ENCODE measurements at places on chromosomes 6 and 20.

DNA sequence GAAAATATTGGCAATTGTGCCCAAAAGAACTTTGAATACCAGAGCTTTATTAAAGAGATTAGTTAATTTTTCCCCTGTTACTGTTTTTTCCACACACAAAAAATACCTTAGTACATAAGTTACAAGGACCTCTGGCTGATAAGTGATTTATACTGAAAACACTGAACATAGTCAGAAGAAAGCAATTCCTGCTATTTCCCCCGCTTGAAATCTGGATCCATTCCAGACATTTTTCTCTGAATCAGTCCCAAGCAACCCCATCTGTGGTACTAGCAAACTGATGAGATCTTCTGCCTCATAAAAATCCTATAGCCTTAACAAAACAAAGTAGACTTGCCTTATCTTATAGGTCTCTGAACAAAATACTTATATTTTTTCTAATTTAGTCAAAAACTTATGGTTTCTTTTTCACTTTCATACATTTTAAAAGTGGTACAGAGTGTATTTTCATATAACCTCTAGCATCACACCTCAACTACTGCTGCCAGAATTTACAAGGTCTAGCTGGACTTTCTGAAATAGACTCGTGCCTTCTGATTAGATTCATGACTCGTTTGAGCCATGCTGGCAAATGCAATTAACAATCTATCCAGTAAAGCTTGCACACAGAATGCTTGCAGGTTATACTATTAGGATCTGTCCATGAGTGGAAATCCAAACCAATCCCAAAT is 111.9 kb downstream of the TBX18 start:
- no peak for DNase-seq

GRCh38 chr6:105331927-105332326 is 71.0 kb downstream of the PREP start:
- DNase-seq: no peak

DNA sequence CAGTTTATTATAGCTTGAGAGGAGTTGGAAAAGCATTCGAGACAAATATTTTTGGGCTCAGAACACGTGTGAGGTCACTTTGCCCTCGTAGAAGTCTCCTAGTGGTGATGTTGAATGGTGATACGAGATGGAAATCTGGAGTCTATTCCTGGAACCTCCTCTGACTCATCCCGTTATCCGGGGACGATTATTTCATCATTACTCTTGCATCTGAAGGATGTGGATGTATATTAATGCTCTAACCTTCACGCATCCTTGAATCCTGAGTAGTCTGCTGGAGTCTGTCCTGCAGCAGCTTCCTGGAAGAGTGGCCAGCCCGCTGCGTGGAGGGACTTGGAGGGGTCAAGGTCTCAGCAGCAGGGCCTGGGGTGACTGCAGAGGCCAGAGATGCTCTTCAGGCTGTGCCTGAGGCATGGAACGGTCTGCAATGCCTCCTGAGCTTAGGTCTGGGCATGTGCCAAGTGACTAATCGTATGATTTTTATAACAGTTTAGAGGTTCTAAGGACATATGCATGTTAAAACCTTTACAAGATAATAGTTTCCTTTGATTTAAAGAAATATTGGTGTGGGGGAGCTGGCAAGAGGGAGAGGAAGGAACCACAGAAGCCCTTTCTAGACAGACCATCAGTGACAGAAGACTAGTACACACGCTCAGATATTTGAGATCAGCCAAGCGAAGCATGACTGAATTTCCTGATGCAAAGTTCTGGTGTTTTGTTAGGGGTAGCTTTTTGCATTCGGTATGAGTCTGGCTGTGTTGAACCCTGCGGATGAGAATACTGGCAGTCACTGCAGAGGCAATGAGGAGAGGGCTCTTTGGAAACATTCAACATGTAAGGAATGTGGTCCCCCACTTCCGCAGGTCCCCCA is 400.2 kb downstream of the QKI start:
- DNase-seq: peak; percentile 27

GRCh38 chr20:6504826-6505225 is 262.7 kb upstream of the BMP2 start:
- no peak for DNase-seq

DNA sequence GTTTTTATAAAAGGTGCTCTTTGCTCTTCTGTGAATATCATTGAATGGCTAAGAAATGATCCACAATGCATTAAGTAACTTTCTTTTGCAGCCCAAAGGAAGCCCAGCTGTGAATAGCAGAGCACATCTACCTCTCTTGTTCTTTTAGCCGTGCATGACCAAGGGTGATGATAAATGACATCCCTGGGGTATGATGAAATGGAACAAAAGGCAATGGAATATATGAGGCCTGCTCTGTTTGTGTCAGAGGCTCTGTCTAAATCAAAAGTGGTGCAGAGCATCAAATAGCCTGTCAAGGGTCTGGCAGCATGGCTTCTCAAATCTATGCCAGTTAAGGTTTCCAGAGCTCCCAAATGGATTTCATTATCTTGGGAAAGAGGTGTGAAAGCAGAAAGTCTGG is 362.6 kb upstream of the RNF217 start:
- DNase-seq: no peak

DNA sequence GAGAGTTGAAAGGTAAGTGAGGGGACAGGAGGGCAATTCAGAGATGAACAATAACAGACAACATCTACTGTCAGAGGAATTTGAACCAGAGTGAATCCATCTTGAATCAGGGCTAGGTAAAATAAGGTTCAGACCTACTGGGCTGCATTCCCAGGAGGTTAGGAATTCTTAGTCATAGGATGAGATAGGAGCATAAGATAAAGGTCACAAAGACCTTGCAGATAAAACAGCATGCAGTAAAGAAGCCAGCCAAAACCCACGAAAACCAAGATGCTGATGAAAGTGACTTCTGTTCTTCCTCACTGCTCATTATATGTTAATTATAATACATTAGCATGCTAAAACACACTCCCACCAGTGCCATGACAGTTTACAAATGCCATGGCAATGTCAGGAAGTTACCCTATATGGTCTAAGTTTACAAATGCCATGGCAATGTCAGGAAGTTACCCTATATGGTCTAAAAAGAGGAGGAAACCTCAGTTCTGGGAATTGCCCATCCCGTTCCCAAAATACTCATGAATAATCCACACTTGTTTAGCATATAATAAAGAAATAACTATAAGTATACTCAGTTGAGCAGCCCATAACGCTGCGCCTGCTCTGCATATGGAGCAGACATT is 248.5 kb downstream of the HAO1 start:
- no peak for DNase-seq

- no peak for DNase-seq
Measured at GRCh38 chr20:32479012-32479411, 106.1 kb downstream of the NOL4L start.

GRCh38 chr6:27605401-27606342 is 132.8 kb upstream of the ZNF184 start:
- DNase-seq: no peak

DNA sequence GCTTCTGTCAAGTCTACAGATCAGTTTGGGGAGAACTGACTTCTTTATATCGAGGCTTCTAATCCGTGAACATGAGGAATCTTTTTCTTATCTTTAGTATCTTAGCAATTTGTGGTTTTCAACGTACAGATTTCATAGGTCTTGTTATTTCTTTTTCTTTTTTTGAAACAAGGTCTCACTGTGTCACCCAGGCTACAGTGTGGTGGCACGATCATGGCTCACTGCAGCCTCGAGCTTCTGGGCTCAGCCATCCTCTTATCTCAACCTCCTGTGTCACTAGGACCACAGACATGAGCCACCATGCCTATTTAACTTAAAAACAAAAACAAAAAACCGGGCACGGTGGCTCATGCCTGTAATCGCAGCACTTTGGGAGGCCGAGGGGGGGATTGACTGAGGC is 29.3 kb downstream of the DNAJC5 start:
- DNase-seq: no peak

GRCh38 chr6:22910370-22910769 is 341.0 kb downstream of the HDGFL1 start:
- no peak for DNase-seq

DNA sequence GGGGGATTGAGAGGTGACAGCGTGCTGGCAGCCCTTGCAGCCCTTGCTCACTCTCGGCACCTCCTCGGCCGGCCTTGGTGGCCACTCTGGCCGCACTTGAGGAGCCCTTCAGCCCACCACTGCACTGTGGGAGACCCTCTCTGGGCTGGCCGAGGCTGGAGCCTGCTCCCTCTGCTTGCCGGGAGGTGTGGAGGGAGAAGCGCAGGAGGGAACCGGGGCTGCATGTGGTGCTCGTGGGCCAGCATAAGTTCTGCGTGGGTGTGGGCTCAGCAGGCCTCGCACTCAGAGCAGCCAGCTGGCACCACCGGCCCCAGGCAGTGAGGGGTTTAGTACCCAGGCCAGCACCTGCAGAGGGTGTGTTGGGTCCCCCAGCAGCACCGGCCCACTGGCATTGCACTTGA is 912.2 kb upstream of the ADGRB3 start:
- no peak for DNase-seq

DNA sequence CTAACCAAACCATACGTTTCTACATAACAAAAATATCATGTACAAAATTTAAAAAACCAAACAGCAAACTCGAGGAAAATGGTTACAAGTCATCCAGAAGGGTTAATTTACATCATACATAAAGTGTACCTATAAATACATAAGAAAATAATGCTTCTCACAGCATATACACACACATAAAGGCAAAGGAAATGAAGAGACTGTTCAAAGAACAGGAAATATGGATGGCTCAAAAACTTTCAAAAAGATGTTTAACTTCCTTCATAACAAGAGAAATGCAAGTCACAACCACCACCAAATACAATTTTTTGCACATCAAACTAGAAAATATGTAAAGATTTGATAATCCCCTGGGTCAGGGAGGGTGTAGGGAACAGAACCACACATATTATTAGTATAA is 7.5 kb downstream of the SLC22A23 start:
- DNase-seq: no peak

DNA sequence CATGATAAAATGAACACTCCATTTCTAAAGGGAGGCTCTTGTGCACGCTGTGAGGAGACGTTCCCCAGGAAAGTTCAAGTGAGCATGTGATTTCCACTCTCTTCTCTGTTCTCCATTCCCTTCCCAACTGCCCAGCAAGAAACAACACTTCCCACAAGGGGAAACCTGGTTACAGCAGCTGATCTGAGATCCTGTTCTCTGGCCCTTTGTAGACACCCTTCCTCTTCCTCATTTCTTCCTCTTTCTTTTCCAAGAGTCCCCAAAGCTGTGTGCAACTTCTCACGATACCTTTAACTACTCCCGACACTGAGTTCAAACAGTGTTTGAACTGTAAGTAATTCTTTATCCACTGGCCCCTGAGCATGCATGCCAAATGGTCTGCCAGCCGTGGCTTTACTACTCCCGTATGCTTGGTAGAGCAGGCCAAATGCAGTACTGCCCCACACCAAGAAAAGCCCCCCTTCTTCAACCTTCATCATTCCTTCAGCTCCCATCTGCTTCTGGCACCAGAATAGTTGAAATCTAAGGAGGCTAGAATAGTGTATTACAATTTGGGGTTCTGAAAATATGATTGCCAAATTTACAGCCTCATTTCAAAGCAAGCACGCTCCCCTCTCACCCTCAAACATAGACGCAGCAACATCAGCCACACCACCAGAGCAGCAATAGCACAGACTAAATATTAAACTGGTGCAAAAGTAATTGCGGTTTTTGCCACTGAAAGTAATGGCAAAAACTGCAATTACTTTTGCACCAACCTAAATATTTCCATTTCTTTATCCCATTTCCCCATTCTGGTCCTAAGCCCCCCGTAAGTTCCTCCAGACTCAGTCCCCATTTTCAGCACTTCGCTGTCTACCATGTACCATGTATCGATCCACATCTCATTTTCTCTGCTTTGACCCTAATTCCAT is 4.3 kb downstream of the HLA-DMB start:
- no peak for DNase-seq

GRCh38 chr6:87738000-87738399 is 36.0 kb upstream of the AKIRIN2 start:
- DNase-seq: no peak

GRCh38 chr6:74798302-74798701 is 407.6 kb downstream of the COL12A1 start:
- DNase-seq: no peak

DNA sequence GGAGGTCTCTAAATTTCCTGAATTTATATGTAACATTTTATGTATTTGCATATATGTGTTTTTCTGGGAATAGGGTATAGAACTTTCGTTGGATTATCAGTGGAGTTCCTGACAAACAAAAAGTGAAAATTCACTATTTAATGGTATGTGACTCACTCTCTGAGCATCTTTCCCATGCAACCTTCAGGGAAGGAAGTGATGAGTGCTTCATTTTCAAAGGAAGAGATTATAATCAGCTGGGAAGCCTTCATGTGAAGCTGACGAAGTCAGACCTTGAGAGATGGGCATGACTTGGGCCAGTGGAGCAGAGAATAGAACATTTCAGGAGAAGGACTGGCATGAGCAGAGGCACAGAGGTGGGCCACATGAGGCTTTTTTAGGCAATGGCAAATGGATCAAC is 72.7 kb downstream of the FAXC start:
- DNase-seq: no peak

- DNase-seq: no peak
Measured at GRCh38 chr20:3990716-3991115, 24.6 kb downstream of the RNF24 start.

DNA sequence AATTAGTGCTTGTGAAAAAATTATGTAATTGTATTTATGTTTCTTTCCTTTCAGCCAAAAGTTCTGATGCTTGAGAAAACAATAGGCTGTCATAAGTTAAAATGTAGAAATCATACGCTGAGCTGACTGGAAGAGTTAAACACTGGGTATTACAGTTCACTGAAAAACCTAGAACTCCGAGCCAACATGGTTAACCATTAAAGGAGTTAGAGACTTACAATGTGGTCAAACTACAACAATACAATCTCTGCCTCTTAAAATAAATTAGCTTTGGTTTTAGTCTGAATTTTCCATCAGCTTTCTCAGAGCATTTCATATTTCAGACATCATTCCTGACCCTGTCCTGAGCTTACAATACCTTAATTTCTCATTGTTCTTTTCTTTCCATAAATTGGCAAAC is 91.0 kb downstream of the COL12A1 start:
- no peak for DNase-seq

DNA sequence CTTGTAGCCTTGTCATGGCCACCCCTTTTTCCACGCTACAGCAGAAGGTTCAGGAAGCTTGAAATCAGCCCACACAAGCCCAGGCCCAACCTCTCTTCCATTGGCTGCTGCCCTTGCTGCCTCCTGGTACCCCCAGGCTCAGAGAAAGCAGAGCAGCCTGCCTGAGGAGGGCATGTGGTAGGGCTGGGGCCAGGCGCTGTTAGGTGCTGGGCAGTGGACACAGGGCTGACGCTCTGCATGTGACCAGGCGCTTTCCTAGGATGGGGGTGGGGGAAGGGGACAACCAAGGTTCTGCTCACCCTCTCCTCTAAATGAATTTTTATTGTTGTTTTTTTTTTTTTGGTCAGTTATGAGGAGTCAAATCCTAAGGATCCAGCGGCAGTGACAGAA is 36.3 kb upstream of the ID1 start:
- DNase-seq: no peak

- no peak for DNase-seq
Measured at GRCh38 chr20:58406422-58407001, 17.5 kb downstream of the VAPB start.

Data from putamen (tissue), 1 donor.